NCI-H1105 treated with DMSO at 0.1 percent for 48 hours (cell line): ENCODE measurements at places on chromosomes 12 and 14.

DNA sequence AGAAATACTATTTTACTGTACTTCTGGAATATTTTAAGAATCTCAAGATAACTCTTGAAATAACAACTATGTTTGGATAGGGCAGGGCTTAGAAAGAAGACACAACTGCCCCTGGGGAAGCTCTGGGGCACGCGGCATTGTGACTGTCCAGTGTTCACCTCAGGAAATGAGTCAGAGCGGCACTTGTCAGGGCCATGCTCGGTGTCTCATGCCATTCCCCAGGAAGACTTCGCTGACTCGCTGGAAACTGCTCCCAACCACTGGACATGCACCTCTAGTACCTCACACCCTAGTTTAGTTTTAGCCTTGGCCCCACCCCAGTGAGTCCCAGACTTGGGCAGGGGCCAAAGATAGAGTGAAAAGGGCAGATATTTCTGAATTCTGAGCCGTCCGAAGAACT lies 192.0 kb downstream of the TTC7B start:
- DNase-seq, result no peak

DNA sequence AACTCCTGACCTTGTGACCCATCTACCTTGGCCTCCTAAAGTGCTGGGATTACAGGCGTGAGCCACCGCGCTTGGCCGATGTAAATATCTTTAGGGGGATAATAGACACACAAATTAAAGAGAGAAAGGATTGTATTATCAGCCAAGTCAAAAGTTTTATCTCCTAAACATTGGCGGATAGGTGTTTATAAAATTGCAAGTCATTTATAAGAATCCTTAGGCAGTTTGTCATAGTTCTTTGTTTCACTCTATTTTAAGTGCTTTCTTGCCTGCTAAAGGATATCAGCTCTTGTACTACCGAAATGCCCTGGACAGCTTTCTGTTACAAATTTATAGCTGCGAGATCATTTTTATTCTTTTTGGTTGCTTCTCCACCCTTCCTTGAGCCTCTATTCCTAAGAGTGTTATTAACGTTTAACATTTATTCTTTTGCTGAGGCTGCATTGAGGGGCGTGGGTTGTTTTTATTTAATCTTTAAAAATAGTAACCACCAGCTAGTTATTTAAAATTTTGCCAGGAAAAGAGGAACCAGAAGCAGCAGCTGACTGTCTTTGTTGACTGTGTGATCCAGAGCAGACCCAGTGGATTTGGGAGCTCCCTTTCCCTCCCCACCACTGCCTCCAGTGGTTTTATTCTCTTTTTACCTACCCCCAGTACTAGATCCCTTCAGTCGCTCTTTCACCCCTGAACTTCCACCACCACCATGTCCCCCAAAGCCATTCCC lies 106.4 kb downstream of the DIP2B start:
- no peak for DNase-seq

DNA sequence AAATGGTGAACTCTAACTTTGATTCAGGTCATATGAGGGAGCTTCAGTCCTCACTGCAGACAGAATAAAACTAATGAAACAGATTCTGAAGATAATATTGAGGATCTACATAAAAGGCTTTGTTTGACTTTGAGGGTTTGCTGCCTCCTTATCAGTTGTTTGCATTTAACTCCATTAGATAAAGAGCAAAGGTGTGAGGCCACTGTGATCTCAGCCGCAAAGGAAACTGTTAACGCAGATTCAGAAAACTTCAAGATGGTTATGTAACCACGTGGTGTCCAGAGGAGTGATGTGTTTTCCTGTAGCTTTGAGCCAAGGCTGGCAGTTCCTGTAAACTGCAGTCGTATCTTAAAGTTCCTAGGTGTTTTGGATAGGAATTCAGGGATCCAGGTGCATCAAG lies 67.8 kb downstream of the METTL25 start:
- DNase-seq, result no peak

DNA sequence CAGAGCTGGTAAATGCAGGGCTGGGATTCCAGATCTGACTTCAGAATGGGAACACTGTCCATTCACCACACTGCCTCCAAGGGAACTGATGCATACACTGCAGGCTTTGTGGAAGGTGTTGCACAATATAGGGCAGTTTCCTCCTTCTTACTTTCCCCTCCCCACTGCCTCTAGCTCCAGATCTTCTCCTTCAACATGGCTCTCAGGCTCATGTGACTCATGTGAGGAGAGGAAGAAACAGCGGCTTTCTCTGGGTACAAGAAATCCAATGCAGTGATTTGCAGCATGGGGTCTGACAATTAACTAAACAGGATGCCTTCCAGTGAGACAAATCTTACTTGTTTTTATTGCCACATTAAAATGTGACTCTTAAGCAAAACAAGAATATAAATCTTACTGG lies 447.6 kb upstream of the CCDC196 start:
- no peak for DNase-seq

GRCh38 chr14:31965735-31966598 lies 111.1 kb upstream of the ARHGAP5 start:
- no peak for DNase-seq

DNA sequence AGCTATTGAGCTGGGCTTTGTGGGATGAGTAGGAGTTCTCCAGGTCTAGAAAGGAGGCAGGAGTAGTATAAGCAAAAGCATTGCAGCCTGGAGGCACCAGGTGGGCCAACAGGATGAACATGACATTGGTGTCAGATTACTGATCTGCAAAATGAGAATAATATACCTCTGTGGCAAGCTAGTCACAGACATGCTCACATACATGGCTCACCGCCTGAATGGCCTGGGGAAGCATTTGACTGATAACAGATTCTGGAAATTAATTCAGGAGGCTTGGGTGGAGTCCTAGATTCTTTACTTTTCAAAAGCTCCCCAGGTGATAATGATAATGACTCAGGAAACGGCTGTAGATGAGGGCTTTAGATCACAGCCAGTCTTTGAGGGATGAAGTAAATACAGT lies 709 bp downstream of the TCL1B start:
- no peak for DNase-seq

- peak; percentile 35 for DNase-seq
Observed at GRCh38 chr12:53757101-53757770, 5.5 kb upstream of the CISTR start.

DNA sequence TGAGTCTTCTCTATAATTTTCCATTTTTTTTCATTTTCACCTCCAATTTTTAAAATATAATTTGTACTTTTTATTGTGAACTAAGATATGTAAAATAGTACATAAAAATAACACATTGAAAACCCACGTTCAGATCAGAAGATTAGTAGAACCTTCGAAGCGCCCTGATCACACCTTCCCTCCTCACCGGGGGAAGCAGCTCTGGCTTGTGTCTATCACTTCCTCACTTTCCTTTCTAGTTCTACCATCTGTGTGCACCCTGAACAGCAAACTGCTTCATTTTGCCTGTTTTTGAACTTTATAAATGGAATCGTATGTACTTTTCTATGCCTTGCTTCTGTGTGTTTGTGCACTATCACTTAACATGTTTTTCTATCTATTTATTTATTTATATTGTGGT lies 11.8 kb upstream of the CD27 start:
- DNase-seq, result no peak

GRCh38 chr12:51357374-51358047 lies 11.0 kb upstream of the CELA1 start:
- DNase-seq, result no peak

DNA sequence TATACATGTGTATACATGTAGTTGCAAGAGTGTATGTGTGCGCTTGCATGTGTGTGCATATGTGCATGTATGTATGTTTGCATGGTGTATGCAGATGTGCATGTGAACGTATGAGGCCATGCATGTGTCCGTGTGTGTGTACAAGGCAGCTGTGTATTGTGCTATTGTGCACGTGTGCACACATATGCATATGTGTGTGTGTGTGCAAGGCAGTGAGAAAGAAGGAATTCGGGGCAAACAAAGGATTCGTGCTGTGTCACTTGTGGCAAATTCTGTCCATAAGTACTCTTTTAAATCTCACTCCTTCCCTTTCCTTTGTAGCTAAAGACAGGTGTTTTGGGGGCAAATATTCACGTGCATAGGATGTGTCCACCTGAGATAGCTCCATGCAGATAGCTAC lies 227.1 kb downstream of the VRK1 start:
- no peak for DNase-seq

DNA sequence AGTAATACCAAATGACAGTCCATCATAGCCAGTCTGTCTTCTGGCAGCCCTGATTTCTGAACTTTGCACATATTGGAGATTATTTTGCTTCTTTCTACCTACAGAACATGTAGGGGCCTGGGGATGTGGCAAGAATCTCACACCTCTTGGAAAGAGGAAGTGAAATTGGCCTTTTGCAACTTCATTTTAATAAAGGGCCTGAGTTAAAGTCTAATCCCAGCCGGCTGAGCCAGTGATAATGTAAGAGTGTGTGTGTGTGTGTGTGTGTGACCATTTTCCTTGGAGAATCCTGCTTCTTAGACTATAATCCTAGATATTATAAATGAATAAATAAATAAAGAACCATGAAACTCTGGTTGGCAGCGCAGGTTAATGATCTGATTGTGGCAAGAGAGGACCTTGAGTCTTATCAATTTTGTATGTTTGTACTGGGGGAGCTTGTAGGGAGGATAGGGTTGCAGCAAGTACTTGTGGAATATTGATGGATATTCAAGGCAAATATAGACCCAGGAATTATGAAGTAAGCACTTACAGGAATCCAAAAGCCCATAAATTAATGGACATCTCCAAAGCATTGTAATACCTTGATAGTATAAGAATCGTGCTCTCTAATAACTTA lies 233.2 kb upstream of the AMIGO2 start:
- DNase-seq, result no peak

GRCh38 chr14:104423701-104424405 lies 155.7 kb upstream of the C14orf180 start:
- peak; percentile 23 for DNase-seq

- DNase-seq, result no peak
Observed at GRCh38 chr12:92696216-92696615, 6.6 kb upstream of the PLEKHG7 start.

GRCh38 chr14:33315721-33316120 lies 377.0 kb downstream of the NPAS3 start:
- no peak for DNase-seq

DNA sequence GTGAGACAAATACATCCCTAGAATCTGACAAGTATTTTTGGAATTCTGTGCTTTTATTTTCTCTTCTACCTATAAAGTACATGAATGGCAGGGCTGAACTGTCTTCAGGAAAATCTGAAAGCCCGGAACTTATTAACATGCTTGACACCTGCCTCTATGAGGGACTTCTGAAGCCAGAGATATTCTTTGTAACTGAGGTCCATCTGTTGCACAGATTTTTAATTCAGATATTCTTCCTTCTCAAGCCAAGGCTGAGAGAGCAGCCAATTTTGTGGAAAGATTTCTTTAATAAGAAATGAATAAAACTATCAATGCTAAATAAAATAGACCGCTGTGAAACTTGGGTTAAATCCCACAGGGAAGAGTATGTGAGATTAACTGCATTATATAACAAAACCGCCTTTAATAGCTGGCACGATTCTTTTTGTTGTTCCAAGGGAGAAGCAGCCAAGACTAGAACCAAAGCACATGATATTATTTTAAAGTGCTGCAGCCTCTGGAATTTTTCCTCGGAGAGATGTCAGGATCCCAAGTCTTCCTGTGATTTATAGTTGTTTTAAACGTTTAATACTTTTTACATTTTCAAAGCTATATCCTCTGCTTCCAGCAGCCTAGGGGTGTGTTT lies 148.9 kb downstream of the CRADD start:
- DNase-seq, result no peak

DNA sequence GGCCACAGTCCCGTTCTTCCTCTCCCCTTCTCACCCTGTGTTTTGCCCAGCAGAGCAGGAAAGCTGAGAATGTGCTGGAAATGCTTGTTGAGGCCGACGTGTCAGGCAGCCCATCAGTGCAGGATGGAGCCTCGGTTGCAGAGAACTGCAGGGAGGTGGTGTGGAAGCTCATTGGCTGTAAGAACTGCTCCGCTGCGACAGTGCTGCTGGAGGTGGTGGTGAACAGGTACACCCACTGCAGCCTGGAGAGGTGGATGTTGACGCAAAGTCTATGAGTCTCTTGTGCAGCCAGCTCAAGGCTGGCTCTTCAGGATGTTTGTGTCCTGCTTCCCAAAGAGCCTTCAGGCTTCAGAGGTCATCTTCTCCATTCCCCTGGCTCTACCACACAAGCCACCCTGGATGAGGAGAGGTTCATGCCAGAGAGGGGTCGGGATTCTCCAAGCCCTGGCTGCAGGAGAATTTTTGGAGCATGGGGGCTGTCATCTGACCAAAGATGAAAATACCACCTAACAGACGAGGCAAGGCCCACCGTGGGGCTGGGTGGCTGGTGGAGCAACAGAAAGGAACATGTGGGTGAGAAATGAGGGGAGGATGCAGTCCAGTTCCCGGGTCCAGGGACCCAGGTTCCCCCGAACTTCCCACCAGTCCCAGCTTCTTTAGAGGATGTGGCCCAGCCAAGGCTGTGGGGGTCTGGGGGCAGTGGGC lies 174.1 kb upstream of the PRMT8 start:
- DNase-seq, result no peak

DNA sequence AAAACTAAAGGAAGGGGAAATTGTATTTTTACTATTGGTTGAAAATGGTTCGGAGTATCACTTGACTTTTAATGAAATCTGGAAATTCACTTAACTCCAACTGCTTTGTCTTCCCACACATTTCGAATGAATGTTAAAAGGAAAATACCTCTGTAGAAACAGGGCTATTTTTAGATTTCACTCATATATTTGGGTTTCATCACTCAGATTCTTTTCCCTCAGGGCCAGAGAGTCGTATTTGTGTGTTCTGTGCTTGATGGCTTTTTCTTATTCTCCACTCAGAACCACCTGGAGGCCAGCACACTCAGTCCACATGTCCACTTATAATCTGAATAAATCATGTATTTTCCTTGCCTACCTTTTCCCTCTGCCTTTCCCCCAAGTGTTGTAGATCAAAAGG lies 40.0 kb downstream of the DAAM1 start:
- DNase-seq, result no peak

- no peak for DNase-seq
Observed at GRCh38 chr12:12958886-12959285, 6.9 kb upstream of the GPRC5D start.

GRCh38 chr14:60317609-60318008 lies 68.6 kb downstream of the PPM1A start:
- DNase-seq, result peak; percentile 80

DNA sequence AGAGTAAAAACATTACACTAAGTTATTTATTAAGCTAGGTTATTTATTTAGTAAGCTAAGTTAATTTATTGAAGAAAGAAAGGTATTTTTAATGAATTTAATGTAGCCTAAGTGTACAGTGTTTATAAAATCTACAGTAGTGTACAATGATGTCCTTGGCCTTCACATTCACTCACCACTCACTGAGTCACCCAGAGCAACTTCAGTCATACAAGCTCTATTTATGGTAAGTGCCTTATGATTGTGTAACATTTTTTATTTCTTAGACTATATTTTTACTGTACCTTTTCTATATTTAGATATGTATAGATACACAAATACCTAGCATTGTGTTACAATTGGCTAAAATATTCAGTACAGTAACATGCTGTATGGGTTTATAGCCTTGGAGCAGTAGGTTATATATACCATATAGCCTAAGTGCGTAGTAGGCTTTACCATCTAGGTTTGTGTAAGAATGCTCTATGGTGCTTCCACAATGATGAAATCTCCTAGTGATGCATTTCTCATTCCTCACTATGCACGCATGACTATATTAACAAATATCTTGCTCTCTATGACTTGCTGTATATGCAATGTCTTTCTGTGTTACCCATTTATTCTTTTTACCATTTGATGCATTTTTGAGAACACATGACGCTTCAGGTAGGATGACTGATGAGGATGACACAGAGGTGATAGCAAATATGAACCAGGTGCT lies 309.6 kb upstream of the ATXN7L3B start:
- DNase-seq, result no peak
